Choroid plexus epithelial cell (primary cell): ENCODE measurements at places on chromosomes 13 and 19.

GRCh38 chr13:106083620-106084350, 451.7 kb downstream of the EFNB2 start:
- peak; percentile 78 for DNase-seq

GRCh38 chr13:109790086-109790485, 3.7 kb upstream of the IRS2 start:
- peak; percentile 75 for DNase-seq

DNA sequence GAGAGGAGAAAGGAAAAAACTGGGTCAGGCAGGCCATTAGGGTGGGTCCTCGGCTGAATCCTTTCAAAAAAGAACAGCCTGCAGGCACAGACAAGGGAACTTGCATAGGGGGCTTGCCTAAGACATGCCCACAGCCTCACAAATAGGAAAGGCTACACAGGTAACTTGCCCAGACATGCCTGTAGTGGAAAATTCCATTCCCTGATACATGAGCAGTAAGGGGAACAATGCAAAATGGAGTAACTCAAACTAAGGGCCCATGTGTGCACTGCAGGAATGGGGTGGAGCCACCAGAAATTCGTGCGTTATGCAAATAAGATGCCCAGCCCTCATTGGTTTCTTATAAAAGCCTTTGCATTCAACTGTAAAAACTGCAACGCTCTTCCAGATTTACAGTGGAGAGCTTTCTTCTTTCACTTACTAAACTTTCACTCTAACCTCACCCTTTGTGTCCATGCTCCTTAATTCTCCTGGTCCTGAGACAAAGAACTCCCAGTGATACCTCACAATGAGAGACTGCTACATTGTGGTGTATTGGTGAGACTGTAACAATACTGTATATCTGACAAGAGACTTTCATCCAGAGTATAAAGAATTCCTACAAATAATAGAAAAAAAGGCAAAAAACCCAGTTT, 59.5 kb upstream of the SLITRK1 start:
- no peak for DNase-seq

GRCh38 chr19:14072535-14073260, at the start of gene MISP3:
TSS of gene MISP3 (plus strand) at chr19:14072786. CDS start at chr19:14073310, 524 bp downstream.
- peak; percentile 25 for DNase-seq

DNA sequence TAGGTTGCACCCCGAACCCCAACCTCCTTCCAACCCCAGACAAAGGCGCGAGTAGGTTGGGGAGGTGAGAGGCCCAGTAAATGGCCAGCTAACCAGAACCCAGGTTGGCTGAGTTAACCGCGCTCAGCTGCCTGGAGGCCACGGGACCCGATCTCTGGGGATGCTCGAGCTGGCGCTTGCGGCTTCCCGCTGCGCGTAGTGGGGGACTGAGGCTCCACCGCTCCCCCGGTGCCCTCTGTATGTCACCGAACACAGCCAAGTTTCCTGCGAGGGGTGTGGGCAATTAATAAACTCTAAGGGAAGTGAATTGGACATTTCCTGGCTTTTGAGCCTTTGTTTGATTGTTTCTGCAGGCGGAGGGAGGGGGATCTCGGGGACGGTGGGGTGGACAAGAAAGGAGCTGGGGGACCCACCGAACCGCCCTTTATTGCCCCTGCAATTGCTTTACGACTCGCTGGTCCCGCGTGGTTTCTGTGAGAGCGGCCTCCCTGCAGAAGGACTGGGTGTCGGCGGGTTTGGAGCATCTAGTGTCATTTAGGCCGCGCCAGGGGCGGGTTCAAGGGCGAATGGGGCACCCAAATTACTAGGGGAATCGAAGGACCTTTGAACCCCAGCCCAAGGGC, 3.5 kb upstream of the ZIC5 start:
- no peak for DNase-seq
